Cortex of kidney (tissue), 1 donor: ENCODE measurements at places on chromosomes 3 and 15.
A peak's percentile ranks its signal among the peaks of the same experiment; 100 is the strongest.

- no peak for DNase-seq
Observed at GRCh38 chr15:98604983-98605382, 43.4 kb upstream of the IGF1R start.

DNA sequence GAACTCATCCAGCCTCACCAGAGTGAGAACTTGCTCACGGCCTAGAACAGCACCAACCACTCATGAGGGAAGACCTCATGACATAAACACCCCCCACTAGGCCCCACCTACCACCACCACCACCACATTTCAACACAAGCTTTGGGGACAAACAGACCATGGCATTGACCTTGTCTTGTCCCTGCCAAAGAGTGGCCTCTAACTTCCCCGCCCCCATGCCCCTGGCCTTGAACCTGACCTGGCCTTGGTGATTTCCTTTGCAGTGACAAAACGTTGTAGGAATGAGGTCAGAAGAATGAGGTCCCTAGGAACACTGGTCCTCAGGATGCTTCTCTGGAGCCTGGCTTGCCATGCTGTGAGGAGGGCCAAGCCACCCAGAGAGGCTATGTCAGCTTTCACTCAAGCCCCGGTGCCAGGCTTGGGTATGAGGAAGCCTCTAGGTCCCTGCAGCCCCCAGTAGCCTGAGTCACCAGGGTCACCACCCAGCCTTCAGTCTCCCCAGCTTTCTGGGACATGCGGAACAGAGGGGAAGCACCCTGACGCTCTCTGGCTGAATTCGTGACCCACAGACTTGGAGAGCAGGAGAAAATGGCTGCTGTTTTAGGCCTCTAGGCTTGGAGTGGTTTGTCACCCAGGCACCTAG lies 57.9 kb downstream of the TPRA1 start:
- DNase-seq = no peak

- DNase-seq = no peak
Observed at GRCh38 chr15:80985981-80986380, 3.6 kb downstream of the MESD start.

DNA sequence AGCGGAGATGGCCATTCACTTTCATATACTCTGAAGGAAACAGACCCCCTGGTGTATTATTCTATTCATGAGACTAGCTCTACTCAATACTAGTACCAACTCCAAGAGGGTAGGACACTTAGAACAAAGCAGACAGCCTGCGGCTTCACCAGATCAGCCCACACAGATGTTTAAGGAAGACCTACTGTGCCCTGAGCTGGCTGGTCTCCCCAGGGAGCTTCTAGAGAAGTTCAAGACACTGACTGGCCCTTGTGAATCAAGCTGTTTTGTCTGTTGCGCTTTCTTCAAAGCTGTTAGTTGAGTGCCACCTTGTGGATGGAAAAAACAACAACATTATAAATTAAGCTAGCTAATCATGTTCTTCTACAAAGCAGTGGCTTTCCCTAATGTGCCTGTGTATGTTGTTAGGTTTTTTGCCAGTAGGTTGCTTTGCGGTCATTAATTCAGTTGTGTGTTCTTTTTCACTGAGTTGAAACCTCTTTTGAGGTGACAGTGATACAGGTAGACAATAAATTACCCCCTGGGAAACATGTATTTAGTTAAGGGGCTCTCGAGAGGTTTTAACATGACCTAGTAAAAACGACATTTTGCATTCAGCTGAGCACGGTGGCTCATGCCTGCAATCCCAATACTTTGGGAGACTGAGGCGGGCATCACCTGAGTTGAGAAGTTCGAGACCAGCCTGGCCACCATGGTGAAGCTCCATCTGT lies 64.2 kb upstream of the MYZAP start:
- DNase-seq = no peak

DNA sequence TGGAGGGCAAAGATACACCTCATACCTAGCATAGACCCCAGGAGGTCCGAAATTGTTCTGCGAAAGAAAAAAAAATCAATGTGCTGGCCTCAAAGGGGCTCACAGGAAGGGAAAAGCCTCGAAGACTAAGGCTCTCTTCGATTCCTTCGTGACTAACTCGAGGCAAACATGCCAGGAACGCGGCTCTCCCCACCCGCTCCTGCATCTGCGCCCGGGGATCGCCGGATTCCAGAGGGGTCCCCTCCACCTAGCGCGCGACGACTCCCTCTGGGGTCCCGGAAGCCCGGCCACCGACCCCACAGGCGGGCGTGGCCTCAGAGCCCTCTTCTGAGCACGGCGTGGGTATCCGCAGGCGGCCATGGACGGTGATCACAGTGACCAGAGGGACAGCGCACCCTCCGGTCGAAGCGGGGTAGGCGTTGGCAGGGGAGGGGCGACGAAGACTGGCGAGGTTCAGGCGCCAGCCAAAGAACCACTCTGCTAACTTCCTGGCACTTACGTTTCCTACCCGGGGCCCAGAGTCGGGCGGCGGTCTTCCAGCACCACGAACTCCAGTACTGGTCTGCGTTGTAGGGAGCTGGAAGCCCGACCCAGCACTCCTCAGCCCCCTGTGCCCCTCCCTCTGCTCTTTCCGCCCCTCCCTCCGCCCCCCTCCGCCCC lies 515 bp upstream of the EIF3J start:
- DNase-seq = no peak

GRCh38 chr3:55609230-55609827 lies 122.2 kb upstream of the WNT5A start:
- no peak for DNase-seq

GRCh38 chr3:107894998-107895397 lies 195.8 kb downstream of the CD47 start:
- DNase-seq = no peak

- no peak for DNase-seq
Observed at GRCh38 chr3:147702509-147702908, 293.3 kb downstream of the ZIC1 start.

DNA sequence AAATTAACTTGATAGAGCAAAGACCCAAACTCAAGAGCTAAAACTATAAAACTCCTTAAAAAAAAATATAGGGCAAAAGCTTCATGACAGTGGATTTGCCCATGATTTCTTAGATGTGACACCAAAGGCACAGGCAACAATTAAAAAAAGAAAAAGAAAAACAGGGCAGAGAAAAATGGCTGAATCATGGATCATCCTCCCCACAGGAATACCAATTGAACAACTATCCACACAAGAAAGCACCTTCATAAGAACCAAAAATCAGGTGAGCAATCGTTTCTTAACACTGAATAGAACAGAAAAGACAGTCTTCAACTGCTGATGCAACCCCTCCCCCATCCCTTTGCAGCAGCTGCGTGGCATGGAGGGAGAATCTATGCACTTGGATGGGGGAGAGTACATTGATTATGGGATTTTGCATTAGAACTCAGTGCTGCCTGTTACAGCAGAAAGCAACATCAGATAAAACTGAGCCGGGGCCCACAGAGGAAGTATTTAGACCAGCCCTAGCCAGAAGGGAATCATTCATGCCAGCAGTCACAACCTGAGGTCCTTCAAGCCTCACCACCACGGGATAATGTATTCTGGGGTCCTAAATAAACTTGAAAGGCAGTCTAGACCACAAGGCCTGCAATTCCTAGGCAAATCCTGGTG lies 15.7 kb downstream of the C3orf33 start:
- DNase-seq = no peak

DNA sequence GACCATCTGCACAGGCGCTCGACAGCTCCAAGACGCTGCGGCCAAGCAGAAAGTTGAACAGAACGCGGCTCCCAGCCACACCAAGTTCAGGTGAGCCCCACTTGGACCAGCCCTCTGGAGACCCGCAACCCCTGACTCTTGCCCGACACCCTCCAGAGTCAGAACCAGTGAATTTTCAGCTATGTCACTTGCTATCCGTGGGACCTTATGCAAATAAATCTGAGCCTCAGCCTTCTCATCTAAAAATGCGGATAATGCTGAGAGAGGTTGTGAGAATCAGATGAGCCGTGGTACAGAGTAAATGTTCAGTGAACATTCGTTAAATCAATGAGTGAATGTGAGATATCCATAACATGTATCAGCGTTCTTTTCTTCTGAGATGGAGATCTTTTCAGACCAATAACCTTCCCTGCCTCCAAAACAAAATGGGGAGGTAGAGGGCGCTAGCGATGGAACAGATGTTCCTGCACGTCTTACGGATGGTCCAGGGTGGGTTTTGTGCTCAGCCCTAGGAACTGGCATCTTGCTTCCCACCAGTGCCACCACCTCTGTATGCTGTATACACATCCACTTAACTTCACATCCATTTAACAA lies 524 bp downstream of the MRPS11 start:
- DNase-seq = no peak

DNA sequence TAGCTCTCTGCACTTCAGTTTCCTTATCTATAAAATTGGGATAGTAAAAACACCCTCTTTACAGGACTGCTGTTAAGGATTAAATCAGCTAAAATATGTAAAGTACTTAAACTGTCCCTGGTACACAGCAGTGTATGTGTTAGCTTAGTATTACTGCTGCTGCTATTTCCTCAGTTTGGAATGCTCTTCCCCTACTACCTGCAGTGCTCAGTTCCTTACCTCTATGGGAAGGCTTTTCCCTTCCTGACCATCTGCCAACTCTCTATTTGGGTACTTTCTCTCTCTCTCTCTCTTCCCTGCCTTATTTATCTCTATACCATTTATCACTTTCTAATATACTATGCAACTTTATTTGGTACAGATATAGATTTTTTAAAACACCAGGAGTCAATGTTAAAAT lies 26.5 kb downstream of the KPNA4 start:
- DNase-seq = no peak

DNA sequence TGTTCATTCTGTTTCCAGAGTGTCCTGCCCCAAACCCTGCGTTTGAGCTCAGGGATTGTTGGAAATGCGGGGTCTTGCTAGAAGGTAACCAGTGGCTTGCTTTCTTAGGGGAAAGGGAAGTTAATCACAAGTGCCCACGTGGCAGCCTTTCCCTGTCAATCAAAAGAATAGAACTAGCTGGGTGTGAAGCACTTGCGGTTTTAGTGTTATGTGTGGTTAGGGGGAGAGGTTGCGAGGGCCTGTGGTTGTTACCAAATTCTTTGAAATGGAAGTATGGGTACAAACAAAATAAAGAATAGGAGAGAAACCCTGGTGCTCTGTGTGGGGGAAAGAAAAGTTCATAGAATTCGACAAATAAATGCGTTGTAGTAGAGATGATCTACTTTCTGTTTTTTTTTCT lies 67.6 kb downstream of the FNDC3B start:
- no peak for DNase-seq

- no peak for DNase-seq
Observed at GRCh38 chr15:61396235-61396919, 167.3 kb upstream of the RORA start.

DNA sequence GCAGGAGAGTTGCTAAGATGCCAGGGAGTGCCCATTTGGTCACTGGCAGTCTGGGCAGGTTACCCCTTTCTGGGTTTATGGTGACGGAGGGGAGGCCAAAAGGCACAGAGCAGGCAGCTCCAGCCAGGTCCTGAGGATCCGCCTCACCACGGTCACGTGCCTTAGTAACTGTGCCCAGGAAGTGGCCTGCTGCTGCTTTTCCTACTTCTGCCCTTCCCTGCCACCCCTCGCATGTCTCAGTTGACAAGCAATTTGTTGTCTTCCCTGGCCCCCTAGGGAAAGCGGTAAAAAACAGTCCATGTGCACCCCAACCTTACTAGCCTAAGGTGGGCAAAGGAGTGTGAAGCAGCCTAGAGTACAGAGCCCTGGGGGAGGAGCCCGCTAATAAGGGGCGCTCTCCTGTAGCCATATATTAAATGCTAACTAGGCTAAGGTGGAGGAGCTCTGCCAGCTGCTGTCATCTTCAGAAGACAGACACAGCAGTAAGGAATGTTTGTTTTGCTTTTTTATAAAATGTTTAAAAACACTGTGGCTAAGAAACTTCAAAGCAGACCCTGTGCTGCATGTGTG lies 9.1 kb upstream of the LIPH start:
- no peak for DNase-seq

- DNase-seq = no peak
Observed at GRCh38 chr3:39453134-39453533, 14.3 kb upstream of the MOBP start.

DNA sequence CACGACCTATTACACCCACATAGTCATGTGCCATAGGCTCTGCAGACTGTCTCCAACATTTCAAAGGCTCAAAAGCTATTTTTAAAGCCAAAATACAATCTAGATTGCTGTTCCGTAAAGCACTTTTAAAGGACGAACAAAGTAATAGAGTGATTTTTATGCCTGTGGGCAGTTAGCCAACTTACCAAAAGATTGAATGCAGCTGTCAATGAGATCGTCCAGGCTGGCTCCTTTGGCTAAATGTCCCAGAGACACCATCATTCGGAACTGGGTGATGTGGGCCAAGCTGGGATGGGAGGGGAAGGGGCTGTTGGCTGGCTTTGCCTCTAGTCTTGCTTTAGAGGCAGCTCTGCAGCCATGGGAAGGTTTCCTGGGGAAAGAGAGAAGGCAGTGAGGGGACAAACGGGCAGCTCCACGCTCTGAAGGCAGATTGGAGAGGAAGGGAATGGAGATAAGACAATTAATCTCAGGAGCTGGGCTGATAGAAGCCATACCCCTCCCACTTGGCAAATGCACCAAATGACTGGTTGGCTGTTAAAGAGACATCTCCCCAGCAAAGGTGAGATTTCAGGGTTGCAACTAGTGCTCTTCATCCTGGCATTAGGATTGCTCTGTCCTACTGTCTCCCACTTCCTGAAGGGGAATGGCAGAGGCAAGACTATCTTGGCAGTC lies 4.8 kb downstream of the RASGRP1 start:
- DNase-seq = no peak

DNA sequence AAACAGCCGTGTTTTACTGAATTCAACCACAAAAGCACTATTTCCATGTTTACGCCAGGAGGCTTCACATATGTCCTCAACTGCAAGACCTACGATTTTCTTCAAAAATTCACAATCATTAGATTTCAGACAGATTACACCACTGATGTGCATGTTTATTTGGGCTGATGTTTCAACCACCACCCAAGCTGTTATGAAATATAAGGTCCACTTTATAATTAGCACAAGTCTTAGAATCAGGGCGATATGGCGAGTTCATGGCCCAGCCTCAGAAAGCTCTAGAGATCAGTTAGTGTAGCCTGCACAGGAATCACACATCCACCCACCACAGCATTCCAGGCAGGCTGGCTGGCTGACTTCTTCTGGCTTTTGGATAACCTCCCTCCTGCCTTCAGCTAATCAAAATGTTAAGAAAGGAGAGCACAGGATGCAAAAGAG lies 15.4 kb downstream of the SH3BP5 start:
- DNase-seq = no peak

DNA sequence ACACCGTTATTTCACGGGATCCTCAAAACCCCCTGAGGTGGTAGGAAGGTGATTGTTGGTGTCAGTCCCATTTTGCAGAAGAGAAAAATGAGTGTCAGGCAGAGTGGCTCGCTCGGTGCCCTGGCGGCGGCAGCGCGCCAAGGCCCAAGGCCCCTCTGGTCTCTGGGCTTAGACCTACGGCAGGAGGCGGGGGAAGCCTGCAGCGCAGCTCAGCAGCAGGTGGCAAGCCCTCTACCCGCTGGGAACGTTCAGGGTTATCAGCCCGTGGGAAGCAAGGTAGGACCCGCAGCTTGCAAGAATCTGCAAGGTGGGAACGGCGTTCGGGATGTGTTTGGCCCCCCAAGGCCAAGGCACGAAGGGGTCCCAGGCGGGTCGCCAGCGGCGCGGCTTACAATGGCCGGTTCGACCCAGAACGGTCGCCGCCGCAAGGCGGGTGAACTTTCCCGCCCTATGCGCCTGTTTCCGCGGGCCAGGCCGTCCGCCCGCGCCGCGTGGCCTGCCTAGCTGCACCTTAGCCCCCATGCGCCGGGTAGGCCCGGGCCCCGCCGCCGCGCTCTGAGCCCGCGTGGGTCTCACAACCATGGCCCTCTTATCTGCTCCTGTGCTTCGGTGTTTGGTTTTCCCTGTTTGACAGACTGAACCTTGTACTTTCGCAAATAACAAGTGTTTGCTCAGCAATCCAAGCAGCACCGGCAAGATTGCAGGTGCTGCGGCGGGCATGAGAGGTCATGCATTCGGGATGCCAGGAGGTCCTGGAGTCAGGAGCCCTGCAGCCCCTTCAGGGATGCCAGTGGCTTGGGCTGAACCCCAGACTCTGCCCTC lies 39.7 kb downstream of the CCNL1 start:
- DNase-seq = peak; percentile 10
